Activated T-cell treated with anti-CD3 and anti-CD28 coated beads for 1 hour (primary cell): ENCODE measurements at places on chromosomes 2 and 18.

- DNase-seq, result no peak
These were observed 22.6 kb downstream of the ZNF236 start for GRCh38 chr18:76844742-76845477.

DNA sequence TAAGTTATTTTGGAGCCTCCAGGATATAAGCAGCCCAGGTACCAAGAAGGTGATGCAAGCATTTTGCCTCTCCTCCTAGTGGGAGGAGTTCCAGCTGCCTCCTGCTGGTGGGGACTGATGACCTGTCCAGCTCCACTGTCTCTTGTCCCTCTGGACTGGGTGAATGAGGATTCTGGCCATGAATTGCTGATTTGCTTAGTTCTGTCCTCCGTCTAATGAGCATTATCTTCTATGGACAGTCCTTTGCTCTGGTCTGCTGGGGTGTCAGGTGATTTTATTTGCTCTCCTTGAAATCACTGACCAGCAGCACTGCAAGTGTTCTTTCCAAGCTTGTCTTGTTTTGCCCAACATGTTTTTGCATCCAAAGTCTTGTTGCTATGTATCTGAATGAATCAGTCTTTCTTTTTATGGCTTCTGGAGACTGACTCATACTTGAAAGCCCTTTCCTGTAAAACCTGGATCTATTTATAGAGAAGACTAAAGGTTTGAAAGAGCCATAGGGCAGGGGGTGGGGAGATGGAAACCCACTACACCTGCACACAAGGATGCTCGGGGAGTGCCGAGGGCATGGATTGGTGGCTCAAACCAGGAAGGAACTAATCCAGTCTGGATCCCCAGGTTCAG is 40.5 kb upstream of the EFHD1 start:
- DNase-seq, result no peak

GRCh38 chr2:219488149-219488843 is 10.4 kb upstream of the GMPPA start:
- DNase-seq, result no peak

GRCh38 chr2:39948016-39948719 is 169.1 kb upstream of the THUMPD2 start:
- DNase-seq, result no peak

DNA sequence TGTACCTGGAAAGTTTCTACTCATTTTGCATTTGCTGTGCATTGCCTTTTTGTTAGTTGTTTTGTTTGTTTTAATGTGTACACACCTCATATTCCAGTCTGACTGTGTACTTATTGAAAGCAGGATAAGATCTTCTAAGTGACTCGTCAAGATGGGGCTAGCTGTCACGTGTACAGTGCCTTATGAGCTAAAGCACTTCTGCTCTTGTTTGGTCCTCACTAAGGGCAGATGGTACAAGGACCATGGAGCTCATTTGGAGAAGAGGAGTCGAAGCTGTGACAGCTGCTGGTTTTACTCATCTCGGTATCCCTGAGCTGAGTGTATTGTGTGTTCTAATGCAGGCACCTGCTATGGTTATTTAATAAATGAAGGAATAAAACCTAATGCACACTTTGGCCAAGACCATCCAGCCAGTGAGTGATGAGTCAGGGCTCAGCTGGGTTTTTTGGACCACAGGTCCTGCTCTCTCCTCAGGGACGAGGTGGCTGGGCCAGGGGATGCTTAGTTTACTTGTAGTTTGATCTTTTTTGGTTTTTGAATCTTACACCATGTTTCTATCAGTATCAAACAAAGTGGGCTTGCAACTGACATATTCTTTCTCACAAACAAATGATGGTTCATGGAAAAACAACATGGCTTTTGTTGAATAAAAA is 152.5 kb upstream of the APCDD1 start:
- no peak for DNase-seq

GRCh38 chr2:10267036-10267435 is 35.7 kb upstream of the HPCAL1 start:
- no peak for DNase-seq

DNA sequence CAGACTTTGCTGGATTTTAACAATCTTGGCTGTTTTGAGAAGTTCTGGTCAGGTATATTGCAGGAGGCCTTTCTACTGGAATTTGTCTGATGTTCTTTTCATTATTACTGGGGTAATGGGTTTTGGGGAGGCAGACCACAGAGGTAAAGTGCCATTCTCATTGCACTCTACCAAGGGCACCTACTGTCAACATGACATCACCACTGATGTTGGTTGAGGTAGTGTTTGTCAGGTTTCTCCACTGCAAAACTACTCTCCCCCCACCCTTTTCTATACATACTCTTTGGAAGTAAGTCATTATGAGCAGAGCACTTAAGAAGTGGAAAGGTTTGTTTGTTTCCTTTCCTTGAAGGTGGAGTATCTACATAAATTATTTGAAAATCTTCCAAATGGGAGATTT is 27.0 kb downstream of the PRKD3 start:
- DNase-seq, result no peak

GRCh38 chr18:51603551-51603950 is 406.1 kb upstream of the MEX3C start:
- no peak for DNase-seq

GRCh38 chr18:52570975-52571374 is 231.0 kb downstream of the DCC start:
- no peak for DNase-seq

- DNase-seq, result no peak
These were observed 46.2 kb upstream of the SMAD7 start for GRCh38 chr18:48996901-48997463.

DNA sequence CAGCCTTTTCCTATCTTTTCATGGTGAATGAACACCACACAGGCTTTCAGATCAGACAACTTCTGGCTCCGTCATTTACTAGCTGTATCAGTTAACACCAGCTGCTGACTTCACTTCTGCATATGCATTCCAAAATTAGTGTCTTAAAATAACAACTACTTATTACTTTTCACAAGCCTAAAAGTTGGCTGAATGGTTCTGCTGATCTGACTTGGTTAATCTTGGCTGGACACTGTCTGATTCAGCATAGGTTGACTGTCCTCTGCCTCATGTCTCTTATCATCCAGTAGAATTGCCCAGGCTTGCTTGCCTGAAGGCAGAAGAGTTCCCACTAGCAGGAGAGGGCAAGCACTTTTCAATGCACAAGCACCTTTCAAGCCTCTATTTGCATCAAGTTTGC is 72.7 kb downstream of the MARCHF4 start:
- DNase-seq, result no peak

- no peak for DNase-seq
These were observed 65.0 kb upstream of the ZNF236 start for GRCh38 chr18:76757335-76757734.
